ENCODE measurements at places on chromosomes 2 and 18. TPM values are rescaled to one million over a fixed set of nuclear protein-coding genes. Genes with fewer than 3 reads are reported as not detected.

GRCh38 chr2:189542145-189542882, 38.3 kb downstream of the SLC40A1 start:
- no peak for DNase-seq

DNA sequence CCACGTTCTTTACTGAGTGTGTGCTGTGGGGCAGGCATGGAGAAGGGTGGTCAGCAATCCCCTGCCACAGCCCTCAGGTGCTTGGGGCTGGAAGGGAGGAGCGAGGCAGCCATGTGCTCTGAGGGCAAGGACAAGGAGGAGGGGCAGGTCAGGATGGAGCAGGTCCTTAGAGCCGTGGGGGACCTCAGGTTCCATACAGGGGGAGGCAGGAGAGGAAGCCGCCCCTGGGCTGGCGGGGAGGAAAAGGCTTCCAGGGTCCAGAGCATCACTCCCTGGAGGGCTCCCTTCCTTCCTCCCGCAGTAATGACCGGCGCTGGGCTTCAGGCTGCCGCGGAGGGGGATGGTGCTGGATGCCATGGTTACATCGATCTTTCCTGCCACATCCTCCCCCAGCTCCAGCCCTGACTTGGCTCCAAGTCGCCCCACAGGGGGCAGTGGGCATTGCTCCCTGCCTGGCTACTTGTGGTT, 6.6 kb downstream of the GAREM2 start:
- no peak for DNase-seq

DNA sequence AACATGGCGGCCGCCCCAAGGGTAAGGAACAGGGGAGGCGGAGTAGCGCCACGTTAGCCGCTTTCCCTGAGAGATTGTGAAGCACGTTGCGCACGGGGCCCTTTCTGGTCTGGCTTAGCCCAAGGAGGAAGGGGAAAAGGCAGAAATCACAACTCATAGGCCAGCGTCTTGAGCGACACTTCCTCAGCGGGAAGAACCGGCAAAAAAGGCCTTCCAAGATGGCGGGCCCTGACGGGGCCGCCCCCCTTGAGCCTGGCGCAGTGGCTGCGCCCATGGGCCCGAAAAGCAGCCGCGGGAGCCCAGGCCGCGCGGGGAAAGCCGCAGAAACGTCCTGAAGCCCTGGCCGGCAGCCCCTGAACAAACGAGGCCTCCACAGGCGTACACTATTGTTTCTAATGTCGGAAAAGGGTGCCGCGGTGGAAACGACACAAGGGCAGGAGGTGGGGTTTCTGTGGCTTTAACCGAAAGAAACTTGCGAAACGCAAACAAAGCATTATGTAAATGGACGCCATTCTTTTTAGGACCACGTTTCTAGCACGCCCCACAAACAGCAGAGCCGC, 919 bp upstream of the PCBP1 start:
- peak; percentile 77 for DNase-seq

DNA sequence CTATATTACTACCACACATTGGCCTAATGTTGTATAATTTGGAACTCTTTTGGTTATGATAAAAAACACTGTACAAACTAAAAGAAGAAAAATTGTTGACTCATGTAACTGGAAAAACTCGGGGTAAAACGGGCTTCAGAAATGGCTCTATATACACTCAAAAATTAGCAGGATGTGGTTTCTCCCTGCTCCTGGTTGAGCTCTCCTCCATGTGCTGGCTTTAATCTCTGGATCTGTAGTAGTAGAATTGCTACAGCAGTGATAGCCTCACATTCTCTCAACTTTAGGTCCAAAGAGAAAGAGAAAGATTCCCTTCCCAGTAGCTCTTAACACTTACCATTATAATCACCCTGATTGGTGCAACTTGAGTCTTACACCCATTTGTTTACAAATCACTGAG, 274.9 kb upstream of the GALNT5 start:
- no peak for DNase-seq

DNA sequence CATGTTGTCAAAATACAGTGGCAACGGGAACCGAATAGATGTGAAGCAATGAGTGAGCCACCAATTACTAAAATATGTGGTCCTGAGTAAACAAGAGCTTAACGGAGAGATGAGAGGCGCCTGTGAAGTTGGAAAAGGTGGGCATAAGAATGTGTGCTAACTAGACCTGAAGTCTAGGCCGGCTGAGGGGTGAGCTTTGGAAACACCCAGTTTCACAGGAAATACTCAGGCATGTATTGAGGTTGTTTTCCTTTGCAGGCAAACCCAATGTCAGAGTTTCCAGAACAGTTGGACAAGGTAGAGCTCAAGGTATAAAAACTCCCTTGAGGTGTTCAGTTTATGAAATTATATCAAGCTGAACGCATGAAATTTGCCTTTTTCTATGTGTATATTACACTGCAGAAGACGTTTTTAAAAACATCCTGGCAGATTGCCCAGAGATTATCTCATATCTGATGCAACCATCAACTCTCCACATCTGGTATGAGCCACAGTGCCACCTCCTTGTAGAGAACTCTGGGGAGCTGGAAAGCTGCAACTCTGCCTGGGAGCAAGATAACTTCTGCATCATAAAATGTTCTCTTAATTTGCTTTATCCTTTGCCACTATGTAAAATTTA, 3.9 kb upstream of the WDSUB1 start:
- no peak for DNase-seq

DNA sequence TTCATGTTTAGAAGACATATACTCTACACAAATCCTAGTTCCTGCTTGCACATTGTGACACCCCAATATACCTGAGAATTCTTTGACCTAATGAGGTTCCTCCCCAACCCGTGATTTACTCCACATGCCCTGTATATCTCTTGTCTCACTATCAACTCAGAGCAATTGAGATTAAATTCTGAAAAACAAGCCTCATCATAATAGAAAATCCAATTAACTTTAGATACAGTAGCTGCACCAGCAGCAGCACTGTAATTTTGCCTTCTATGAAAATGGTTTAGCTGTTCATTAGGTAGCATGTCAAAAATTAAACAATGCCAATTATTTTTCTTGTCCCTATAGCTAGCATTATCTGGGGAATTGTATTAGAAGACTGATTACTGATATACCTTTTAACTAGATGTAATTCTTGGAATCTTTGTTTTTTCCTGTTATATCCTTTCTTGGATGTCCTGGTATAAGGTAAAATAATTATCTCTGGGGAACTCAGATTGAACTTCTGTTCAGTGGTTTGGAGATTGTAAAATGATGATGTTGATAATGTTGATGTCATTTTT, 218.9 kb upstream of the TANK start:
- DNase-seq: no peak

- no peak for DNase-seq
Measured at GRCh38 chr2:165627470-165627869, 158.0 kb downstream of the CSRNP3 start.

DNA sequence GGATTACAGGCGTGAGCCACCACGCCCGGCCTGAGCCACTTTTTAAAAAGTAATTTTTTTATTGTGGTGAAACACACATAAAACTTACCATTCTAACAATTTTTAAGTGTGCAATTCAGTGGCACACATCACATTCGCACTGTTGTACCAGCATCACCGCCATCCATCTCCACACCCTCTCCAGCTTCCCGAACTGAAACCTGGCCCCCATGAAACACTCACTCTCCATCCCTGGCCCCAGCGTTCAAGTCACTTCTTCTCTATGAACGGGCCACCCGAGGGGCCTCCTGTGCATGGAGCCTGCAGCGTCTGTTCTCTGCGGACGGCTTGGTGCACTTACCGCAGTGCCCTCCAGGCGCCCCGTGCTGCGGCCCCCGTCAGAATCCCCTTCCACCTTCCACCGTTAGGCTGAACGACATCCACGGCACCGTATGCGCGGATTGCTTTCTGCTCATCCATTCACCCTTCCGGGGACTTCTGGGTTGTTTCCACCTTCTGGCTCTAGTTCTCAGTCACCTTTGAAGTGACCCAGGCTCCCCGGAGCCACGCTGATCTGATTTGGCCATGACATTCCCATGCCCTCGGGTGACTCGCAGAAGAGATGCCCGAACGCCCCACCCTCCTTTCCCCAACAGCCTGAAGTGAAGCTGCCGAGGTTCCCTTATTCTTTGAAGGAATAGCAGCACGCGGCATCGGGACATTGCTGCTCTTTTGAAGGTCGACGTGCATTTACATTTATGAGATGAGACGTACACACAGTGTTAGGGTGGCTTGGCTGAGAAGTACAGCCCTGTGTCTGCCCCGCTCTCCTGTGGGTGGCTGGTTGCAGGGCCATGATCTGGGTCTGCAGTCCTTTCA, 134.4 kb downstream of the MBP start:
- DNase-seq: no peak

- DNase-seq: no peak
Measured at GRCh38 chr2:28488083-28488830, 7.6 kb upstream of the PLB1 start.

GRCh38 chr2:39673018-39673417, 7.3 kb downstream of the TMEM178A start:
- no peak for DNase-seq

DNA sequence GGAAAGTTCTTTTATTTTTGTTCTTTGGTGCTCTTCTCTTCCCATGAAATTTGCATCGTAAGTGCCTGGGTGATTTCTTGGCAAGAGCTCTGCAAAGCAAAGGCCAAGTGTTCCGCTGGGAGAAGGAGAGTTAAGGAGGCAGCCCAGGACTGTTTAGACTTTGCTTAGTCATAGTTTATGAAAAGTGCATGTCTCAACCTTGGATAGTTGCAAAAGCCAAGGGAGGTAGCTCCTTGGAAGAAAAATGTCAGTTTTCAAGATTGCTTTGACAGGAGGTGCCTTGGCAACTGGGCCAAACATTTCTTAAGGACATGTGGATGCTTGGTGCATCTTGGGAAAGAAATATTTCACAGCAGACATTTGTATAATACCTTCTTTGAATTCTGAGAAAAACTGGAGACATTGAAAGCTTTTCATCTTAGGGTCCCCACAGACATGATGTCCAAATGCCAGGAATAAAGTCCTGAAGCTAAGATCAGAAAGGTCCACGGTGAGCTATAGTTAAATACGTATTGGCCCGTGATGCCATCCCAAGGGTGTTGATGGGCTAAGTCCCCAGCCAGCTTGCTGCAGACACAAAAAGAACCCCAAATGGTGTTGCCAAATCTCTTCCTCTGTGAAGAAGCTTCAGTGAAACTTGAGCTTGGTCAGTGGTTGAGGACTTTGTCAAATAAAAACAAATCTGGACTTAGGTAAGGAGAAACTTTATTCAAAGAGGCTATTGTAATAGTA, 96.3 kb upstream of the THUMPD2 start:
- no peak for DNase-seq

- DNase-seq: no peak
Measured at GRCh38 chr18:7872569-7872968, 305.5 kb downstream of the PTPRM start.

GRCh38 chr2:74703373-74703772, 49.3 kb downstream of the SEMA4F start:
- no peak for DNase-seq

DNA sequence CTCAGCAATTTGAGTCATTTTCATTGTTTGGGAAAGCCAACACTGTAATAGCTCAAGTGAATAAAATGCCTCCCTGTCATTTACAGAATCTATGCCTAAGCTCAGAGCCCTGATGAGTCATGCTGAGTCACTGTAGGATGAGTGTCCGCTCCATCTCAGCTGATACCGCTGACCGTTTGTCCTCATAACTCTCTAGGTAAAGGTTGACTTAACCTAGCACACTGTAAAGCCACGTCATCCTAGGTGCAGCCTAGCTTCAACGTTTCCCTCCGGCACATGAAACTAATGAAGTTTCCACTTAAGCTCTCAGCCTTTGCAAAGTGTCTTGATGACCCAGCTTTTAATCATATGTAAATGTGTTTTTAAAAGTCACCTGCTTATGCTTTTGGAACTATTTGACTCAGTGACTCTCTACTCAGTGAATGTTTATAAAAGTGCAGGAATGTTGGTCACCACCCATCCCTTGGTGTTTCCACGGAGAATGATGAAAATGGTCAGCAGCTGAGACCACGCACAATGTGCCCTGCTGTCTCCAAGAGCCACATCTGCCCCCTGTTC, 154.0 kb downstream of the PMAIP1 start:
- DNase-seq: no peak

- no peak for DNase-seq
Measured at GRCh38 chr2:149040451-149040850, 2.0 kb downstream of the LYPD6B start.

GRCh38 chr2:68889500-68889899, 18.3 kb upstream of the BMP10 start:
- DNase-seq: no peak

DNA sequence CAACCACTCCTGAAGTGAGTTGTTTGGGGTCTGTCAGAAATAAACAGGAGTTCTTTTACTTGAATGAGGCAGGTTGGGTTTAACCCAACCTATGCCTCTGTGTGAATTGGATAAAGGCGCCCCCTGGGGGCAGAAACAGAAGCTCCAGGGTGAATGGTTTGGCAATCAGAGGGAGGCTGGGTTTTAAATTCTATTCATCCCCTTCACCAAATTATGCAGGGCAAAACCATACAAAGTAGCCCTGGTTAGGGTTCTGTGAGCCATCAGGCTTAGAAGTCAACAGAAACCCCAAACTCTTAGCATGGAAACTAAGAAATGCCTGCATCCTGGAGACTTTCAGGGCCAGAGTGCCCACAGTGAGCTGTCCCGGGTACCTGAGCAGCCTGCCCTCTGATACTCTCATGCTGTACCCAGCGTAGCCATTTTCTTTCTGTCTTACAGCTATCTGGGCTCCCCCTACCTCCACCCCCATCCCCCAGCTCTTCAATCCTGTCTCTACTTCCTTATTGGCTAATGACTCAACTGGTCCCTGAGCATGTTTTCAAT, 241.5 kb downstream of the ICOS start:
- no peak for DNase-seq

DNA sequence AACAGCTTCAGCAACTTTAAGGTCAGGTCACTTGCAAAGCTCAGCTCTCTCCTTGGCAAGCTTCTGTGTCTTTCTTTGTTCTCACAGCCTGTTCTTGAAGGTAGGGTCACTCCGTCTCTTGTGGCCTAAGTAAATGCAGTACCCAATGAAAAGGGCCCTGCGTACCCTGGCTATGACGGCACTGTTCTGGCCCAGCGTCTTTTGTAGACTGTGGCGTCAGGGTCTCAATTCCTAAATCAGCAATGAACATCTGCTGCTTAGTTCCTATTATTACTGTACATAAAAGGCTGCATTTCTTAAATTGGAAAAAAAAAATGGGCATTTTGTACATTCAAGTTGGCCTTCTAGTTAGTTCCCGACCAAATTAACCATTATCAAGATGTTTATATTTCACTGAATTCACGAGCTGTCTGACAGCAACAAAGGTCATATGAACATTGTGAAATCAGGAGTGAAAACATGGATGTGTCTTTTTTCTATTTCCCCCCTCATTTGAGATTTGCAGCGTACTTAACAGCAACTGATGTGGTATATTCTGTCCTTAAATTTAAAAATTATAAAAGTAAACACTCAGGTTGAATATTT, 17.0 kb upstream of the MTCL1 start:
- DNase-seq: no peak

GRCh38 chr2:127562936-127563335, 27.5 kb downstream of the MYO7B start:
- no peak for DNase-seq

IL1F10 gene
- total RNA-seq: not detected

SLC40A1 gene
- 0.20 TPM for total RNA-seq

MAP2 gene
- total RNA-seq: 1.9 TPM

REG3G gene
- not detected for total RNA-seq

RFX8 gene
- total RNA-seq: not detected

MBD2 gene
- 146 TPM for total RNA-seq

CABYR gene
- 2.8 TPM for total RNA-seq

DUSP28 gene
- 11.5 TPM for total RNA-seq

LRATD1 gene
- total RNA-seq: not detected

MAP3K19 gene
- not detected for total RNA-seq

TSPYL6 gene
- not detected for total RNA-seq

CCDC150 gene
- total RNA-seq: 2.6 TPM

INO80C gene
- total RNA-seq: 31.6 TPM

GYPC gene
- total RNA-seq: 50.1 TPM

FOSL2 gene
- total RNA-seq: 3.8 TPM
